ENCODE measurements at places on chromosomes 1 and 21.

DNA sequence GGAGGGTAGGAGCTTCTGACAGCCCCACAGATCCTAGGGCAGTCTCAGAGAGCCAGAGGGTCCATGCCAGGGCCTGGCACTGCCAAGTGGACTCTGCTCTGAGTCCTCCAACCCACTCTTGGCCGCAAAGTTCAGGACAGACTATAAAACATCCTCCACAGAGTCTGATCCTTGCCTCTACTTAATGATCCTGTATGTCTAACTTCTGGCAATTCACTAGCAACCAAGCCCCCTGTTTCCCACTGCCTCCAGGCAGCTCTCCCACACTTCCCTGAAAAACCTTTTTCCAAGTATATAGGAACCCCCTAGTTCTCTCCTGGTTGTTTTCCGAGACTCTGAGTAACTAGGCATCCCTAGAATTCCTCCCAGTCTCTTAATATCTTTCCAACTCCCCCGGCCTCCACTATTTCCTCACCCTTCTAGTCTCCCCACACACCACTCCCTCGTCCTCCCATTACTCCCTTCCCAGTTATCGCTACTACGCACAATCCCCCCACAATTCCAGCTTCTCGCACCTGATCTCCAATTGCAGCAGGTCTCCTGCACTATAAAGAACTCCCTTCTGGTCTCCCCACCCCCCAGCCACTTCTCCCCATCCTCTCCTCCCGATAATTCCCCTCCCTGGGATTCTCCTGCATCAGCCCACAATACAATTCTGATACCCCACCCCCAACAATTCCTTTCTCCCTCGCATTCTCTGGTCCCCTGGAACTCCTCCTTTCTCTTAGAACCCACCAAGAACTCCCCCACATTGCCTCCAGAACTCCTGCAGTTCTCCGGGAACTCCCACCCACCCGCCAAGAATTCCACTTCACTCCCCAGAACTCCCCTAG, 574 bp downstream of the IGSF9 start:
- DNase-seq, result no peak

DNA sequence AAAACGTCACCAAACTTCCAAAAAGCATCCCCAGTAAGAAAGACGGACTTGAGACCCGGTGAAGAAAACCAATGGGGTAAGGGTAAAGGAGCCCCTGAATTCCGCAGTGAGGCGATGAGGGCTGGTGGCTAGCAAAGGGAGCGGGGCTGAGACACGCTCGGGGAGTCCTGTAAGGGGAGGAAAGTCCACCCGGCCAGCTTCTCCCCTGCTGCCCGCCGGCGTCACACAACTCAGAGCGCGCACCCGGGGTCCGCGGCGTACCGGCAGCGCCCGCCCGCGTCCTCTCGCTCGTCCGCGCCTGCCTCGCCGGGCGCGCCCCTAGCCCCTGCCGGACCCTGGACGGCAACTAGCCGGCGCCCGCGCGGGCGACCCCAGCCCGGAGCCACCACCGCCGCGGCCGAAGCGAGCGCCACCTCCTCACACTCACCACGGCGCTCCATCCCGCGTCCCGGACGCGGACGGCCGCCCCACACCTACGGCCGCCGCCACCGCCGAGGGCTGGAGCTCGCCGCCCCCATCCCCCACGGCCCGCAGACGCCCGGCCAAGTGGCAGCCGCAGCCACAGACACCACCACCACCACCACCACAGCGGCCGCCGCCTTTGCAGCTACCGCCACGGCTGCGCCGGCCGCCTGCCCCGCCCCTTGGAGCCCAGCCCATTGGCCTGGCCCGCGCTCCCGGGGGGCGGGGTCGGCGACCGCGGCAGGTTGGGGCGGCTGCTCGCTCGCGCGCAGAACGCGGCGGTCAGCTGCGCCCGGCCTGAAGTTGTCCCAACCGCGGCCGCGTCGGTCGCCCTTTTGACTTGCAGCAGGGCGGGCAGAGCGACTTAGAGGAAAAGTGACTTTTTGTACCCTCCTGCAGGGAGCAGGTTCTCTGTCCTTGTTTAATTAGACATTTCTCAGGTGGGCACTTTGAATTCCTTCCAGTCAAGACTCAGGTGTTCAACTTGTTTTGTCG, 10.0 kb upstream of the ARHGAP29 start:
- DNase-seq, result no peak

GRCh38 chr1:219465212-219466093, 147.5 kb downstream of the ZC3H11B start:
- DNase-seq, result no peak

DNA sequence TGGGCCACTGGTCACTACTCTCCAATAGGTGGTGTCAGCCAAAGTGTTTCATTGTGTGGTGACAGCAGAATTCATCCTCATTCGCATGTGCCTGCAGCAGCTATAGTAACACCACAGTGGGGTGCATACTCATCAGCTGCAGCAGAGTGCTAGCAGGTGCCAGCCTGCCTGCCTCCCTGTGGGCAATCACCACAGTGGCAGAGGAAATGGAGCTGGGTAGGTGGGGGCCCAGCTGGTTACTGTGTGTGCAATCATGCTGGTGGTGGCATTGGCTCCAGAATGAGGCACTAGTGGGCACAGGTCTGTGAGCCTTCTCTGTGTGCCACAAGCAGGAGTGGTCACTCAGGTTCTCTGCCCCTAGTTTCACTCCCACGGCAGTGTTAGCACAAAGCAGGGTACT, 579.2 kb downstream of the PTPRC start:
- peak; percentile 29 for DNase-seq

- DNase-seq, result no peak
Observed at GRCh38 chr1:147214842-147215539, 10.1 kb downstream of the FMO5 start.

DNA sequence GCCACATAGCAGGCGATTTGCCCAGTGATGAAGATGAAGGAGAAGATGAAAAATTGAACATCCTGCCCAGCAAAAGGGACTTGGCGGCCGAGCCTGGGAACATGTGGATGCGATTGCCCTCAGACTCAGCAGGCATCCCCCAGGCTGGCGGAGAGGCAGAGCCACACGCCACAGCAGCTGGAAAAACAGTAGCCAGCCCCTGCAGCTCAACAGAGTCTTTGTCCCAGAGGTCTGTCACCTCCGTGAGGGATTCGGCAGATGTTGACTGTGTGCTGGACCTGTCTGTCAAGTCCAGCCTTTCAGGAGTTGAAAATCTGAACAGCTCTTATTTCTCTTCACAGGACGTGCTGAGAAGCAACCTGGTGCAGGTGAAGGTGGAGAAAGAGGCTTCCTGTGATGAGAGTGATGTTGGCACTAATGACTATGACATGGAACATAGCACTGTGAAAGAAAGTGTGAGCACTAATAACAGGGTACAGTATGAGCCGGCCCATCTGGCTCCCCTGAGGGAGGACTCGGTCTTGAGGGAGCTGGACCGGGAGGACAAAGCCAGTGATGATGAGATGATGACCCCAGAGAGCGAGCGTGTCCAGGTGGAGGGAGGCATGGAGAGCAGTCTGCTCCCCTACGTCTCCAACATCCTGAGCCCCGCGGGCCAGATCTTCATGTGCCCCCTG, 3.3 kb downstream of the ZBTB18 start:
- DNase-seq, result no peak

GRCh38 chr21:37655611-37656300, 260.5 kb downstream of the KCNJ6 start:
- DNase-seq, result no peak

GRCh38 chr1:19057182-19057779, 100.8 kb upstream of the IFFO2 start:
- DNase-seq, result no peak

GRCh38 chr1:40742363-40743061, 41.1 kb upstream of the KCNQ4 start:
- no peak for DNase-seq

- no peak for DNase-seq
Observed at GRCh38 chr1:180392020-180392419, 110.4 kb downstream of the ACBD6 start.

DNA sequence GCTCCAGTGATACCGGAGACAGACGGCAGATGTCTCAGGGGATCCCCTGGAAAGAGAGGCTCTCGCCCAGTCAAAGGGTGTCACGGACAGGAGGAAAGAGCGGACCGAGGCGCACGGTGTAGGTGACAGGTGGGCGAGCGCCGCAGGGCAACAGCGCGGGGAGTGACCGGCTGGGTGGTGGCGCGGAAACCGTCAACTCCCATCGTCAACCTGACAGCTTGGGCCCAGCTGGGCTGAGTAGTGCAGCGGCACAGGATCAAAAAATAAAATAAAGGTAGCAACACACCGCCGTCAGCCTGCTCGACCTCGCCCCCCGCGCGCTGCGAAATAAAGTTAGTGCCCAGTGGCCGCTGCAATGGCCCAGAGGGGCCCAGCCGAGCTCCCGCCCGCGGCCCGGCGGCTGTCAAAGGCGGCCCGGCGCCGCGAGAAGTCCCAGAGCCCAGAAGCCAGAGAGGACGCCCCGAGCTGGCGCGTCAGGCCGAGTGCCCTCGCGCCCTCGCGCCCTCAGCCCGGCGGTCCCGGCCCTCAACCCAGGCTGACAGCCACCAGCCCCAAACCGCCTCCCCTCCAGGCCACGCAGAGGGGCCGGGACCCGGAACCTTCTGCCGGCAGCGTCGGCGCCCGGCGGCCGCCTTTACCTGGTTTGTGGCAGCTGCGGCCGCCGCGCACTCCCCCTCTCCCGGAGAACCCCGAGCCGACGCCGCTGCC, at the start of gene LYST:
LYST (minus strand) TSS at position 702 of the 708 bp plus-strand sequence. CDS start 36,489 bp downstream, outside the sequence.
- peak; percentile 83 for DNase-seq

GRCh38 chr1:170221031-170221430, 75.3 kb downstream of the NTMT2 start:
- no peak for DNase-seq

DNA sequence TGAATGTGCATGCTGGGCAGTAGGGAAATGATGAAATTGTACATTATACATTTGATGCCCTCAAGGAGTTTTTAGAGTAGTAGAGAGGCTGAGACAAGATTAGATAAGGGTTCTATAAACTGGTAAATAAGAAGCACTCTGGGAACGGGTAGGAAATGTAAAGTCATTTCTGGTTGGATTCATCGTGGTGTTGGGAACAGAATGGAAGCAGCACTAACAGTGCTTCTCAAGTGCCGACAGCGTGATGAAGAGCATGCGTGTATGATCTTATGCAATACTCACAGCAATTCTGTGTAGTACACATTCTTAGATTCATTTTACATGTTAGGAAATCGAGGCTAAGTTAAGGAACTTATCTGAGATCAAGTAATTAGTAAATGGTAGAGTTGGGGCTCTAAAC, 45.9 kb downstream of the GPR88 start:
- DNase-seq, result no peak

- DNase-seq, result no peak
Observed at GRCh38 chr21:45453308-45453950, 48.5 kb downstream of the COL18A1 start.

GRCh38 chr1:37926038-37926924, 20.6 kb downstream of the INPP5B start:
- DNase-seq, result no peak

- no peak for DNase-seq
Observed at GRCh38 chr21:38308532-38309119, 51.8 kb downstream of the KCNJ15 start.

- DNase-seq, result no peak
Observed at GRCh38 chr1:24190983-24191461, 3.9 kb upstream of the IFNLR1 start.

Measured in CD4-positive, alpha-beta T cell (primary cell).